Muscle of leg (tissue), 16 donors: ENCODE measurements at places on chromosomes 11 and 22. TPM values are rescaled to one million over a fixed set of nuclear protein-coding genes. Genes with fewer than 3 reads are reported as not detected.

The SLC35E4 gene
- 3.9 TPM for total RNA-seq

The APOBEC3H gene
- not detected for total RNA-seq

The ANO3 gene
- total RNA-seq: 0.13 TPM

The CEP126 gene
- 3.5 TPM for total RNA-seq

- no peak overlapping the region for H3K4me3 ChIP-seq
- no peak for DNase-seq
- H3K36me3 ChIP-seq: no peaks in the 10 kb centered on the region
- peaks cover 25% of the 10 kb centered on the region for H3K4me1 ChIP-seq
These were observed 2.8 kb downstream of the GALNT18 start for GRCh38 chr11:11618973-11619435.

DNA sequence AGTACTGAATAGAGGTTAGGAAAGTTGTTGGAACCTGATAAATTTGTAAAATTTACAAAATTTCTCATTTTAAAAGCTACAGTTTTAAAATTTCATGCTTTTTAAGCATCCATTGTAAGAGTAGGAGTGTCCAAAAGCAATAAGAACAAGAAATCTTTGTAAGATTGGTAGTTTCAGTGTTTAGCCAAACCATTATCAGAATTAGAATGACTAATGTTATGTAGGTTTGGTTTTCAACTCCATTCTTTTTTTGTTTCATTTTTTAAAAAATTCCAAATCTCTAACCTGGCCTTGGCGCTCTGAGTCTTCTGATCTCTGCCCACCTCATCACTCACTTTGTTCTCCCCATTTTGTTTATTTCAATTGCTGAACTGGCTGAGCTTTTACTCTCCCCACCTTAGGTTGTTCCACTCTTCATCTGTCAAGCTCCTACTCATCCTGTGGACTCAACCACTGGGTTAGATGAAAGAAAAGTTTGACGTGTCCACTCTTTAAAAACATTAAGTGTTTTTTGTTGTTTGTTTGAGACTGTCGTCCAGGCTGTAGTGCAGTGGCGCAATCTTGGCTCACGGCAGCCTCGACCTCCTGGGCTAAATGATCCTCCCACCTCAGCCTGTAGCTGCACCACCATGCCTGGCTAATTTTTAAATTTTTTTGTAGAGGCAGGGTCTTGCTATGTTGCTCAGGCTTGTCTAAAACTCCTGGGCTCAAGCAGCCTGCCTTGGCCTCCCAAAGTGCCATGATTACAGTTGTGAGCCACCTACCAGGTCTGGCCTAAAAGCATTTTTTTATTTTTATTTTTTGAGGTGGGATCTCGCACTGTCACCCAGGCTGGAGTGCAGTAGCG is 14.0 kb downstream of the EP300 start:
- no peak for DNase-seq
- H3K4me3 ChIP-seq: no peak overlapping the region
- no peaks in the 10 kb centered on the region for H3K4me1 ChIP-seq
- H3K27me3 ChIP-seq: no peaks in the 10 kb centered on the region

- no peak for DNase-seq
- H3K4me1 ChIP-seq: peaks cover 49% of the 10 kb centered on the region
- no peaks in the 10 kb centered on the region for H3K36me3 ChIP-seq
- H3K27ac ChIP-seq: no peak overlapping the region
- no peak overlapping the region for H3K4me3 ChIP-seq
These were observed 16.5 kb upstream of the SHISAL1 start for GRCh38 chr22:44329179-44329796.

DNA sequence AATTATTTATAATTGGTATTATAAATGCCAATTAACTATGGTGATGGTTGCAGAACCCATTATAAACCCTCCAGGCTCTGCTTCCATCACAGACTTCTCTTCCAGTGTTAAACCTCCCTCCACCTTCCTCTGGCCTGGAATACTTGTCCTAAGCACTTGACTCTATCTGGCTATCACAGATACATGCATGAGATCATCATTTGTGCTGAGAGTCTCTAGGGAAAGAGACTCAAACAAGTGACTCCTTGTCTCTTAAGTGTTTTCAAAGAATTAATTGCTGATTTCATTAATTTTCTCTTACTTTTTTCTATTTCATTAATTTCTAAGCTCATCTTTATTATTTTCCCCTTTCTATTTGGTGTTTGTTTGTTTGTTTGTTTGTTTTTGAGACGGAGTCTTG is 29.1 kb downstream of the RTL6 start:
- H3K4me1 ChIP-seq: no peaks in the 10 kb centered on the region
- H3K36me3 ChIP-seq: no peaks in the 10 kb centered on the region
- no peak for DNase-seq
- peaks cover 3% of the 10 kb centered on the region for H3K27me3 ChIP-seq
- no peak overlapping the region for H3K27ac ChIP-seq

DNA sequence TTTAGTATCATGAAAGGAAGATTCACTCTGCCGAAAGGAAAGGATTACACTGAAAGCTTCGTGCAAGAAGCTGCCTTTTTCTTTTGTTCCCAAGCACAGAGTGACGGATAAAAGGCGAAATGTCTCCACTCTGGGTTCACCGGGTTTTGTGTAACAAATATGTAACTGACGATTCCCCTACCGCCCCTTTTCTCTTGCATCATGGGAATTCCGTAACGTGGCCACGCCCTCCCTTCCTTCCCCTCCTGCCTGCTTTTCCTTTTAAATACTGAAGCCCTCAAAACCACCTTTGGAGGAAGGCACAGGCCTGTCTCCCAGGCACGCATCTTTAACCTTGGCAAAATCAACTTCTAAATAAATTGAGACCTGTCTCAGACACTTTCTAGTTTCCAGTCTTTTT is 16.4 kb upstream of the TESMIN start:
- H3K27ac ChIP-seq: no peak overlapping the region
- no peaks in the 10 kb centered on the region for H3K4me1 ChIP-seq
- no peaks in the 10 kb centered on the region for H3K27me3 ChIP-seq
